ENCODE measurements at places on chromosomes 2 and 18. TPM values are rescaled to one million over a fixed set of nuclear protein-coding genes. Genes with fewer than 3 reads are reported as not detected.

GRCh38 chr18:14942275-14942674 lies 194.3 kb downstream of the ANKRD30B start:
- no peaks in the 10 kb centered on the region for H3K4me1 ChIP-seq
- H3K27me3 ChIP-seq = no peaks in the 10 kb centered on the region
- H3K36me3 ChIP-seq = no peaks in the 10 kb centered on the region
- DNase-seq = no peak
- H3K4me3 ChIP-seq = no peak overlapping the region
- H3K27ac ChIP-seq = no peak overlapping the region

The CCDC102B gene
- 0.95 TPM for total RNA-seq

The KCNF1 gene
- not detected for total RNA-seq

The CD8A gene
- 675 TPM for total RNA-seq
